NCI-H187 treated with DMSO at 0.1 percent for 48 hours (cell line): ENCODE measurements at places on chromosomes 2 and 18.

DNA sequence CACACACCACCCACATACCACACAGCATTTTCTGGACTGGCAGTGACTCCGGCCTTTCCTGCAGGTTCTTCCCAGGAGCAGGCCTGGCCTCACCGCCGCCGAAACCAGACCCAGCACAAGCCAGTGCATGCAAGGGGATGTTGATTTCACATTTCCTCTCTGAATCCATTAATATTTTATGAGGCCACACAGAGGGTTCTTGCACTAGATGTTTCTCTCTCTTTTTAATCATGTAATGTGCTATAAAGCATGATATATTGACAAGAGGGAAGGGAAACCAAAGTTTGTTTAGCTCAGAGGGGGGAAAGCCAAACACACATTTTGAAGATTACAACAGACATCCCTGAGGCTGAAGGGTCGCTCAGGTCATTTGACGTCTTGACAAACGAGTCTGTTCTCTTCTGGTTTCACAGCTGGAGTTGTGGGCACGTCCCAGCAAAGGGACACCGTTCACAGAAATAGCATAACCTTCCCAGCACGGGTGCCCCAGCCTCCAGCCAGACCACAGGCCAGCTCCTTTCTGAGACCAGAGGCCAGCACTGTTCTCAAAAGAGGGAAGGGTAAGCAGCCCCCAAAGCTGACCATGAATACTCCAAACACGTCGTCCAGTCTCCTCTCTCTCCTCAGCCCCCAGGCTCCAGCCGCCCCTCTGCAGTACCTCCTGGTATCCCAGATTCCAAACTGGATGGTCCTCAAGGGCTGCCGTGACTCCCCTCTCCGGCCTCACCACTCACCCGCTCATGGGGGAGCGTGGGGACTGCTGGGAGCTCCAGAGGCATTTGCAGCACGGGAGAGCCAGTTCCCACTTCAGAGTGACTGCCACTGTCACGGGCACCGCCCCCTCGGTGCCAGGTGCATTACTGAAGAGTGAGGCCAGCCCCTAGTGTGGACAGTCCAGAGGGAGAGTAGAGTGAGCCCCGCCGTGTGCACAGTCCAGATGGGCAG lies 340.3 kb upstream of the SALL3 start:
- DNase-seq = no peak

- no peak for DNase-seq
Measured at GRCh38 chr2:95062242-95063085, 37.0 kb downstream of the MAL start.

DNA sequence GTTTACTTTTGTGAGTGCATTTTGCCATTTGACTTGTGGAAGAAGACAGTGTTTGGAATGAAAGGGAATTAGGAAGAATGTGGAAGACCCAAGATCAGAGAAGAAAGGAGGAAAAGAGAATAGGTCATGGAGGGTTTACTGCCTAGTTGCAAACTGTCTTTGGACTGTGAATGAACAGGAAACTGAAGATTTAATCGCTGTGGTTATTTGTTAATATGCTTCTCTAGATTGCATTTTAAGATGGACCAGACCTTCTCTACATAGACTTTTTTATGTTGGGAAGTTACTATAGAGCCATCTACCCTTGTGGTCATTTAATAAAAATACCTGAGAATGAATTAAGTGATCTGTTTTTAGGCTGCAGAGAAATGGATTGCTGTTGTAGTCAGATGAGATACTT lies 6.2 kb downstream of the AGPS start:
- no peak for DNase-seq

GRCh38 chr2:222547083-222547482 lies 108.8 kb downstream of the FARSB start:
- DNase-seq = no peak

- DNase-seq = no peak
Measured at GRCh38 chr18:7476386-7476785, 90.7 kb upstream of the PTPRM start.

DNA sequence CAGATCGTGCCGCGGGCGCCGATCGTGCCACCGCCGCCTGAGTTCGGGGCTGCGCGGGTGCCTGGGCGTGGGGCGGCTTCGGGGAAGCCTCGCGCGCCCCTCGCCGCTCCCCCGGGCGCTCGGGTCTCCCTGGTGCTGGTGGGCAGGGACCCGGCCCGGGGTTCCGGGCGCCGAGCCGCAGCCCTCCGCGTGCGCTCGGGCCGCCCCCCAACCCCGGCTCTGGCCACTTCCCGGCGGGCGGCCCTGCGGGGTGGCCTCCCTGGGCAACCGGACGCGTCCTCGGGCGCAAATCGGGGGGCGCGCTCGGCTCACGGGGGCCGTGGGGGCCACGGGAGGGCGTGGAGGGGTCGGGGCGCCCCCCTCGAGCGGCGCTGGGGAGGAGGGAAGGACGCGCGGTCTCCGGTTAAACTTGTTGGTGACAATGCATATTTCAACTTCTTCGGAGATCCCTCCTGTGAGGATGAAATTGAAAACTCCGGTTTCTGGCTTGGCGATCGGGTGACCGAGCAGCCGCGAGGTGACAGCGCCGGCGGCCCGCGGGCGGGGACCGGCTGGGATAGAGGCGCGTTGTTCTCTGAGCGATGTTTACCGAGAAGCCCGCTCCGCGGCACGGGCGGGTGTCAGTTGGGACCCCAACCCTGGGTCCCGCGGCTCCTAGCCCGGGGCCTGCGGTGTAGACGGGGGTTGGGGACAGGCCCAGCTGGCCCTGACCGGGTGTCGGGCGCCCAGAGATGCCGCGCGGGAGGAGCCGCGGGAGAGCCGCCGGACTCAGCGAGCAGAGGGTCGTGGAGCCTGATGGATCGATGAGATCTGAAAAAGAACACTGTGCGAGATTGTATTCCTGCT lies 676 bp downstream of the SH3BP4 start:
- no peak for DNase-seq

DNA sequence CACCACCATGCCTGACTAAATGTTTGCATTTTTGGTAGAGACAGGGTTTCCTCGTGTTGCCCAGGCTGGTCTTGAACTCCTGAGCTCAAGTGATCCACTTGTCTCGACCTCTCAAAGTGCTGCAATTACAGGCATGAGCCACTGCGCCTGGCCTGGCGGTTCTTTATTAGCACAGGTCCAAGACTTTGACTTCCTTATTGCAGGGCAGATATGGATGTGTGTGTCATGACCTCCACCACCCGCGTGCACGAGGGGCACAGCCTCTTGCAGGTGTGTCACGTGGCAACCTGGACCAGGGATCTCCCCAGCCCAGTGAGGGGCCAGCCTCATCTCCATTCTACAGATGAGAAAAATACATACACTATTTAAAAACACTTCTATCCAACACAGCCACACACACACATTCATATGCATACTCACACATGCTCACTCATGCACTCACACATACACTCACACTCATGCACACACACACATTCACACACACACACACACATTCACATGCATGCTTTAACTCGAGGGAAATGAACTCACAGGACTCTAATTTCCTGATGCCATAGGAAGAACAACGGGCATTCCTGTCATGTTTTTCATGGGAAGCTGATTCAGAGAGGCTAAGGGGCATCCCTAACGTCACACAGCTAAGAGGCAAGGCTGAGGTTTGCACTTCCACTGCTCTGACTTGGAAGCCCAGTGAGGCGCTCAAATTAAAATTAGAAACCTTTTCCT lies 38.8 kb downstream of the RRM2 start:
- DNase-seq = no peak

GRCh38 chr2:237540223-237540775 lies 26.1 kb upstream of the PRLH start:
- DNase-seq = no peak

DNA sequence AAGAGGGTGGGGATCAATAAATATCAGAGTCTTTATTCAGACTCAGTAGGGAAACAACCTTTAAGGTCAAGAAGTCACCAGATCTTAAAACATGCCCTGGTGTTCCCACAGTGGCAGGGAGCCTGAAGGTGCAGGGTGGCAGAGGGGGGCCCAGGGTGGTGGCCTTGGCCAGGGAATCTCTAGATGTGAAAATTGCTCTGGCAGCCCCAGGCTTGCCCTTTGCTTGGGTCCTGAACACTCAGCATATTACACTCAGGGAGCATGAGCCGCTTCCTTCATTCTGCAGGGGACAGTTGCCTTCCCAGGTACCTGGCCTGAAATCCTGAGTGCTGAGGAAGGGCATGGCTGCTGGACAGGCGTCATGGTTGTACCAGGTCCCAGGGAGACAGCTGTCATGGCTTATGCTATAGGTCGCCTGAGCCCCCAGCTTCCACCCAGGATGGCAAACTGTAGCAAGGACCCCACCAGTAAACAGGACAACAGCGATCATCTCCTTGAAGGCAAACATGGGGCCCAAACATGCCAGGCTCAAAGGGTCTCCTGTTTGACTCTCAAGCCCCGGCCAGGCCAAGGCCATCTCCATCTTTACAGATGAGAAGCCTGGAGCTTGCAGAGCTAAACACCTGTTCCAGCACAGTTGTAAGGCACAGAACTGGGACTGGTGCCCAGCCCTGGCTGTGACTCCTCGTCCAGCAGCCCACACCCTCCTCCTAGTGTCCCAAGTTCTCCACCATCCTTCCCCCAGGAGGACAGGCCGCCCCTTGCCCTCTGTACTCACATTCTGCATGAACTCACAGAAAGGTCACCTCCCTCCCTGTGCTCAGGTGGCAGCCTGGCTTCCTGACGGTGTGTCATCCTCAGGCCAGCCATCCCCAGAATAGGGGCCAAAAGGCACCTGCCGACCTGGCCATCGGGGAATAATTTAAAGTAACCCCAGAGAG lies 14.6 kb downstream of the ABCG8 start:
- no peak for DNase-seq

GRCh38 chr18:70981400-70982140 lies 692.7 kb downstream of the SOCS6 start:
- DNase-seq = no peak

DNA sequence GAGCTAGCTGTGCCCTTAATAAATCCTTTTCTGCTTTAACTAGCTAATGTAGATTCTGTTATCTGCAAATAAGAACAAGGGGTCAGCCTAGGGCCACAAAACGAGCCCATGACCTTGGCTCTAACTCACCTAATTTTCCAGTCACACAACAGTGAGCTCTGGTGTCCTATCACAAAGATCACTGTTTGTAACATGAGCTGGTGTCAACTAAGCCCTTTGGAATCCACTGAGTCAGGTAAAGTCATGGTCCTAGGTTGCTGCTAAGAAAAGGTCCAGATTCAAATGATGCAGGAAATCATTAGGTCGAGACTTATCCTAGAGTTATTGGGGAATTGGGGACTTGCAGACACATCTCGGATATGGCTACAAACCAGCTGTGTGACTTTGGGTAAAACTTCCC lies 49.9 kb downstream of the ST8SIA5 start:
- no peak for DNase-seq

- peak; percentile 22 for DNase-seq
Measured at GRCh38 chr2:53202063-53202462, 565.5 kb upstream of the CHAC2 start.

DNA sequence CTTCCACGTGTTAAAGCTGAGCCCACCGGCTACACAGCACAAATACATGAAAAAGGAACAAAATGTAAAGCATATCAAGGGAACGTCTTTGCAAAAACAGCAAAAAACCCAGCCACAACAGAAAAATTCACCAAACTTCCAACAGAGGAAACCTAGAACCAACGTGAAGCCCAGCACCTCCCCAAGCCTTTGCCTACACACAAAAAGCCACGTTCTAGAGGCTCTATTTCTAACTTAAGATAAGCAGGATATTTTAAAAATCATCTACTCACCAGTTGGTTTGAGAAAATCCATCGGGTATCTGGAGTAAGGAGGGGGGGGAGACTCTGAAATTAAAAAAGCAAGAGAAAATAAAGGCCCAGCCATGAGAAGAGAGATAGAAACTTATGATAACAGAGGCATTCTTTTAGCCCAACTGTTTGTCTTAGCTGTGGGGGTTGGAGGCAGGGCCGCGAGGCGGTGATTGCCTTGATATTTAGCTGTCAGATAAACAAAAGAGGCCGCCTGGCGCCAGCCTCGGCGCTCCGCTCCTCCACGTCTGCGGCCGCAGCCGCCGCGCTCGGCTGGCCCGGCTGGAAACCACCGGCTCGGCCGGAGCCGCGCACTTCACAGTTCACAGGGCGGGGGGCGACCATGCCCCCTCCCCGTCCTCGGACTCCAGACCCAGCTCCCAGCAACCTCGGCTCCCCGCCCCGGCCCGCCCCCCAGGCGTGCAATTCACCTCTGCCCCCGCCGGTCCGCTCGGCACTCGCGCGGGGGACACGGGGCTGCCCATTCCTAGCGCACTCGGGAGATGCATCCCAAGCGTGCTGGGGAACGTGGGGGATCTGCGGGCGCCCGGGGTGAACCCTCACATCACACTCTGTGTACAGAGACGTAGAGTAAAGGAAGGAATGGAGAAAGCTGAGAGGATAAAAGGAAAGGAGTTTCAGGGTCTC lies 2.4 kb downstream of the SMAD7 start:
- no peak for DNase-seq

DNA sequence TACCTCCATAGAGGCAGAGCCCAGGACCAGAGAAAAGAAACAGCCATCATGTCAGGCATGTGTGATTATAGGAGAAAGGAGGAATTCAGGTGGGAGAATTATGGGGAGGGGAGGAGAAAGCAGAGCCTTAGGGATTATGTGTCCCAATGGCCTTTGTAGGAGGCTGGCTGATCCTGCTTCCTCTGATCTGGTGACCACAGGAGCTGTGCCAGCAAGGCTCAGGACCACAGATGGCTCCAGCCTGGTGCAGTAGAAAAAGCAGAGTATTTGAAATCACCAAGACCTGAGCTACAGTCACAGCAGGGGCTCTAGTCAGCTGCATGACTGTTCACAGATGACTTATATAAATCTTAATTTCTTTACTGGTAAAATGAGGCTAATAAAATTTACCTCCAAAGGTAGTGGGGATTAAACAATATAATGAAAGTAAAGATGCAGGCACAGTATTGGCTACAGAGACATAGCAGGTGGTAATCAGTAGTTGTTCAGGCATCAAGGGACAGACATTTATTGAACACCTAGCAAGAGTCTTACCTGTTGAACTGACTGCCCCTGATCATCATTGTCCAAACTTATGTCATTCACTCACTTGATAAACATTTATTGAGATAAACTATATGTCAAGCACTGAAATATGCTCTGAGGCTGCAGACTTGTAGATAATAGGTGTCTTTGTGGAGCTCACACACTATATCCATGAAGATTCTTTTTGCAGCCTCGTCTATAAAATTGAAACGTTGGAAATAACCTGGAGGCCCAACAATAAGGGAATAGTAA lies 121.3 kb downstream of the MYCN start:
- DNase-seq = no peak

DNA sequence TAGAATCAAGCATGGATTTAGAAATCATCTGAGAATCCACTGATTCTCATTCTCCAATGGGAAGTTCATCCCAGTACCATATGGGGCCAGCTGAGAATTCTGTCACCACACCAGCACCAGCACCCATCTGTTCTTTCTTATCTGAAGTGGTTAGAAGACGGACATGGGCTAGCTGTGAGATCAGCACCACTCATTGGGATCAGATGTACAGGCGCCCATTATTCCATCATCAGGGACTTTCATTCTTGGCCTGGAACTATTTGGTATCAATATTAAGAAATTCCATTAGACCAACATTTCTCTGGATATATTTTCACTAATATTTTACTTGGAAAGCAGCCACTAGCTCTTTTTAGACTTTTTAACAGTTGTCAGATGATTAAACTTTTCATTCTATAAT lies 185.9 kb upstream of the LINC00305 start:
- no peak for DNase-seq
